ENCODE measurements at places on chromosomes 11 and 22.

DNA sequence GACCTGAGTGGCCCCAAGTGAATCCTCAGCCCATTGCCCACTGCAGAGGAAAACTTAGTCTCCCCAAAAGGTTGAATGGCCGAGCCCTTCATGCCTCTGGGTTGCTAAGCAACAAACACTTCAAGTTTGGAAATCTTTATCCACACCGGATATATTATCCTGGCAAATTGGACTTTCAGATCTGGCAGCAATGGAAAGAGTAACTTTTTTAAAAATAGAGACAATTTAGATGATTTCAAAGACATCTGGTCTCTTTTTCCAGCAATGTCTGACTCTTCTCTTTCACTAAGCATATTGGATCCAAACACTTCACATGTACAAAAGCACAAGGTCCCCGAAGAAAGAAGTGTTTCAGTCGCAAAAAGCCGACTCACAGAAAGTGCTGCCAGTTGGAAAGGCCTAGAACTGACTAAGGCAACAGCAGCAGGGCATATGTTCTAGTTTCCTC lies 505.3 kb downstream of the SOX6 start:
- no peak for DNase-seq

DNA sequence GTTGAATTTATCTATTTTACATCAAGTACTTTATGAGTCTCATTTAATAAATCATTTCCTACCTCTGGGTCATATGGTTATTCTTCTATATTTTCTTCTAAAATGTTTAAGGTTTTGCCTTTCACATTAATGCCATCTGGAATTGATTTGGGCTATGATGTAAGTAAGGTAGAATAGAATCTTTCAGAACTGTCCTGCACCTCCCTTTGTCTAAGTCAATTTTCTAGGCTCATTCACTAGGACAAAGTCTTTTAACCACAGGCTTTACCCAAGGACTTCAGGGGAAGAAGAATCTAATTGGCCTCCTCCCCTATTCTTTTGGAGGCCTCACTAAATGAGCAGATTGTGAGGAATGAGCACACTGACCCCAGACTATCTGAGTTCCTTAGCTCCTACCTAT lies 146.0 kb downstream of the BBOX1 start:
- no peak for DNase-seq

DNA sequence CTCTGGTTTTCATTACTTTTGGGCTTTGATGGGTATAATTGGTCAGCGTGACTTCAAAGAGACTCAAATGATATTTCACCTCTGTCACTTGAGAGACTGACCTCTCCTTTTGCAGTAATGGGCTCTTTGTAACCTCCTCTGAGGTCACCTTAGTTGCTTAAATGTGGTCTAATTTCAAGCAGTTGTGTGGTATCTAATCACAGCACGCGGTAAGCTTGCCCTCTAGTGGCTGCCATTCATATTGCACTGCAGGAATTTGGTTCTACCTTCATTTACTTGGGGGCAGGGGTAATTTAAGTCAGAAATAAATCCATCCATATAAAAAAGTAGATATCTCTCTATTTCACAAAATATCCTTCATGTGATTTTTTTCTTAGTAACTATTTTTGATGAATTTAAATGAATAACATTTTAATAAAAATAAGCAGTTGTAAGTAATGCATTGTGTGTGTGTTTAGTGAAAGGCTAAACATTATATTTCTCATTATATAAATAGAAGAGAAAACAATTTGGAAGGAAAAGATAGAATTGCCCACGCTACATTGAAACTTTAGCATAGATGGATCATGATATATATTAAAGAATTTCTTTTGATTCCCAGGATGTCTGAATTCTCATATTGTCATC lies 55.0 kb upstream of the ANO3 start:
- peak; percentile 72 for DNase-seq

GRCh38 chr11:75277991-75278790 lies 37.6 kb downstream of the TPBGL start:
- DNase-seq, result no peak

GRCh38 chr11:29119707-29120618 lies 896.9 kb downstream of the KCNA4 start:
- peak; percentile 97 for DNase-seq

GRCh38 chr11:89463266-89463780 lies 27.9 kb downstream of the NOX4 start:
- no peak for DNase-seq

DNA sequence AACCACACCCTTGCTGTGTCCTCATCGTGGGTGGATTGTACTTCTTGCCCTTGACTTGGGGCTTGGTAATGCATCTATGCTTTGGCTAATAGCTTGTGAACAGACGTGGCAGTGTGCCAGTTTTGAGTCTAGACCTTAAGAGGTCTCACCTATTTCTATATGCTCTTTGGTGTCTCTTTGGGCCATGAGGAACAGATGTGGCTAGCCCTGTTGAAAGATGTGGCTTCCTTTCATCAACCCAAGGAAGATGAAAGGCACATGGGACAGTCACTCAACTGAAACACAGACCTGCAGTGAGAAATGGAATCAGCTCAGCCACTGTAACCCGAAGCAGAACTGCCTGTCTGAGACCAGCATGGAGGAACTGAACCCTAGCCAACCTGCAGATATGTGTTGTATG lies 7.9 kb upstream of the NELL1 start:
- no peak for DNase-seq

- no peak for DNase-seq
These were observed 147.8 kb downstream of the PKNOX2 start for GRCh38 chr11:125312391-125312790.
